Activated CD4-positive, alpha-beta memory T cell treated with anti-CD3 and anti-CD28 coated beads, Interleukin-2, amount 10 ng/mL, durations not matched to agents 7 days and 5 days (primary cell): ENCODE measurements at places on chromosomes 1 and 21.
A peak's percentile ranks its signal among the peaks of the same experiment; 100 is the strongest.

DNA sequence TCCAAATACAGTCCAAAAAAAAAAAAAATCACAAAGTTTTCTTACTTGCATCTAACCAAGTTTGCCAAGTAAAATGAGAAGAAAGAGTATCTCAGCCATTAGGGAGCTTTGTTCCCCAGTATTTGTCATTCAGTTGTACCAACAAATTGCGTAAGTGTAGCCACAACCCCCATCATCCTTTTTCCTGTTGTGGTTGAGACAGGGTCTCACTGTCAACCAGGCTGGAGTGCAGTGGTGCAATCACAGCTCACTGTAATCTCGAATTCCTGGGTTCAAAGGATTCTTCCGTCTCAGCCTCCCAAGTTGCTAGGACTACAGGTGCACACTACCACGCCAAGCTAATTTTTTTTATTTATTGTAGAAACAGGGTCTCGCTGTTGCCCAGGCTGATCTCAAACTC lies 9.5 kb downstream of the STX6 start:
- no peaks in the 10 kb centered on the region for H3K27me3 ChIP-seq
- peaks cover 28% of the 10 kb centered on the region for H3K4me1 ChIP-seq
- no peak overlapping the region for H3K4me3 ChIP-seq
- H3K27ac ChIP-seq: no peak overlapping the region
- H3K36me3 ChIP-seq: peaks cover 21% of the 10 kb centered on the region

DNA sequence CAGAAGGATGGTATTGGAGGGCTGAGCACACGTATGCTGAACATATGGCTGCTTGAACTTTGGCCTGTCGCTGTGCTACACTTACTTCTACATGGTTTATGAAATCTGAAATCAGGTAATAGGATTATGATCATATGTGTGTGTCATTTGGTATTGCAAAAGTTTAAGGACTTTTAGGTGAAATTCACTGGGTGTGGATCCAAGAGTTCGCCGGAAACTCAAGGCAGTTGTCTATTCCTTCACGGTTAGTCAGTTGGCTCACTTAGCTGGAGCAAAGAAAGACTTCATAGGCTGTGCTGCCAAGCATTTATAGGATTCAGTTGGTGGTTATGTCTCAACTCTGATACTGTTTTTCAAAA lies 927 bp downstream of the UAP1 start:
- H3K36me3 ChIP-seq: peaks cover 10% of the 10 kb centered on the region
- peak overlapping the region; percentile 91 for H3K4me3 ChIP-seq
- peak overlapping the region; percentile 57 for H3K27ac ChIP-seq
- peaks cover 30% of the 10 kb centered on the region for H3K4me1 ChIP-seq
- no peaks in the 10 kb centered on the region for H3K27me3 ChIP-seq
- DNase-seq: no peak

GRCh38 chr1:35452106-35452774 lies 105.0 kb downstream of the KIAA0319L start:
- peaks cover 36% of the 10 kb centered on the region for H3K4me1 ChIP-seq
- H3K27me3 ChIP-seq: no peaks in the 10 kb centered on the region
- no peak for DNase-seq
- peak overlapping the region; percentile 32 for H3K27ac ChIP-seq
- no peak overlapping the region for H3K4me3 ChIP-seq

- DNase-seq: no peak
- H3K4me1 ChIP-seq: peaks cover 15% of the 10 kb centered on the region
- H3K4me3 ChIP-seq: peak overlapping the region; percentile 60
- peak overlapping the region; percentile 81 for H3K27ac ChIP-seq
- peaks cover 37% of the 10 kb centered on the region for H3K36me3 ChIP-seq
Observed at GRCh38 chr21:36260802-36261201, 59.2 kb upstream of the MORC3 start.

DNA sequence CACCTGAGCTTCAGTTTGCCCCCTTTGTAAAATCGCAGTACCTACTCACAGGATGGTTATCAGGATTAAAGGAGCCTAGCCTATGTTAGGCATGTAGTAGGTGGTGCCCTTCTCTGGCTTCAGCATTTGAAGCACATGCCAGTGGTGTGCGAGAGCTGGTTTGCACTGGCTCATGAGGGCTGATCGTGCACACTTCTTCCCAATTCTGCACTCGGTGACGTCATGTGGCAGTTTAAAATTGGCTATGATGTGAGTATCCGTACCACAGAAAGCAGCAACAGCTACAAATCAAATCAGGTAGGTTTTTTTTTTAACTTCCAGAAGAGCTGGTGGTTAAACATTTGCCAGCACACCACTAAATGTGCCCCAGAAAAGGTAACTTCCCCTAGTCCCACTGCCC lies 13.5 kb downstream of the FOXO6 start:
- no peaks in the 10 kb centered on the region for H3K36me3 ChIP-seq
- H3K4me3 ChIP-seq: no peak overlapping the region
- peaks cover 18% of the 10 kb centered on the region for H3K27me3 ChIP-seq

- no peak overlapping the region for H3K4me3 ChIP-seq
- H3K27me3 ChIP-seq: no peaks in the 10 kb centered on the region
- peaks cover 25% of the 10 kb centered on the region for H3K36me3 ChIP-seq
- H3K4me1 ChIP-seq: peaks cover 24% of the 10 kb centered on the region
Observed at GRCh38 chr1:121586369-121587229, 401.8 kb downstream of the SRGAP2C start.

GRCh38 chr1:213287987-213288386 lies 236.9 kb downstream of the RPS6KC1 start:
- H3K27ac ChIP-seq: no peak overlapping the region
- no peaks in the 10 kb centered on the region for H3K4me1 ChIP-seq
- no peak for DNase-seq
- H3K4me3 ChIP-seq: no peak overlapping the region
- no peaks in the 10 kb centered on the region for H3K27me3 ChIP-seq

GRCh38 chr21:41536076-41536826 lies 28.3 kb upstream of the TMPRSS2 start:
- no peak overlapping the region for H3K27ac ChIP-seq
- no peak overlapping the region for H3K4me3 ChIP-seq
- H3K36me3 ChIP-seq: no peaks in the 10 kb centered on the region
- no peaks in the 10 kb centered on the region for H3K4me1 ChIP-seq
- no peak for DNase-seq

DNA sequence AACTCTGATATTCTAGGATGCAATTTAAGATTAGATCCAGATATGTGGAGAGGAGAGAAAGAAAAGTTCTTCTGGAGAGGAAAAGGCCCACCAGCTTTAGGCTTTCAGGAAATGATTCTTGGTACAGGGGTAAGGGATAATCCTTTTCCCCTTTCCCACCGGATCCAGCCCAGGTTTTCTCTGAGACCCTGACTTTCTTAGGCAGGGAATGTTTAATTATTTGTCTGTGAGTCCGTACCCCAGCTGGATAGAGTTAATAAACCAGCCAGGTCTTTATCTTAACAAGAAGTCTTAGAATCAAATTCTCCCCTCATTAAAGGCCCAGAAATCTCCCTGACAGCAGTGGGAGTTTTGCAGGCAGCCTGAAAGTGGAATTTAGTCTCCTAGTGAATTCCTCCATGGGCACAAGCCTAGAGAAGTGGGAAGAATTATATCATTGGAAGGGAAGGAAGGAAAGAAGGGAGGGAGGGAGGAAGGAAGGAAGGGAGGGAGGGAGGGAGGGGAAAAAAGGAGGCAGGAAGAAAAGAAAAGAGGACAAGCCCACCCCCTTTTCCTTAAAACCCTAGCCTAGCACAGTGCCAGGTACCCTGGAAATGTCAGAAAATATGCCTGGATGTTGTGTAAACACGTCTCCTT lies 189.0 kb downstream of the PLPP3 start:
- no peaks in the 10 kb centered on the region for H3K36me3 ChIP-seq
- no peak overlapping the region for H3K4me3 ChIP-seq
- no peaks in the 10 kb centered on the region for H3K27me3 ChIP-seq
- no peak overlapping the region for H3K27ac ChIP-seq
- H3K4me1 ChIP-seq: no peaks in the 10 kb centered on the region
- DNase-seq: no peak

DNA sequence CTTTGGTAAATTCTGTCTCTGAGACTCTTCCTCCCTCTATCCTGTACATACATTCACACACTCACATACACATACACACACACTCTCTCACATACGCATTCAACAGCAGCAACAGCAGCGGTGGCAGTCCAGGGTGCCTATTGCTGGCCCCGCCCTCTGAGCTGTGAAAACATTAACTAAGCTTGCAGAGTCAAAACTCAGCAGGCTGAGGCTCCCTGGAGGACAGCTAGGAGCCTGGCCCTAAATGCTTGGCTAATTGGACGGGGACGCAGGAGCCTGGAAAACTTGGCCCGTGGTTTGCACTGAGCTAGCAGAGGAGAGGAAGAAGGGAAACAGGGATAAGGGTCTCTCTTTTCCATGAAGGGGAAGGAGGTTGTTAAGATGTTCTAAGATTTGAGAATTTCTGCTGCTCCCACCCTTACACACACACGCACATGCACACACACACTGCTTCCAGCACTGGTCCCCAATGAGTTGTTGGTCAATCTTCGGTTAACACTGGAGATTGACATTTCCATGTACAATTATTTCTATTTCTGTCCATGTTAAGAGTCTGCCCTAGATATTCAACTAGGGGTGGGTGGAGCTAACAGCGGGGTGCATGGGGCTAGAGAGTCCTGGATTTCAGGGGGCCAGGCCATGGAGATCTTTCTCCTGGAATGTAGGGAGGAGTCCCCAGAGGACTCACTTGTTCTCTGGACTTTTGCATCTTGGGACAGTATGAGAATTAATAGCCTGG lies 94.2 kb downstream of the PLXNA2 start:
- H3K4me1 ChIP-seq: no peaks in the 10 kb centered on the region
- peaks cover 8% of the 10 kb centered on the region for H3K27me3 ChIP-seq
- no peak overlapping the region for H3K4me3 ChIP-seq
- H3K36me3 ChIP-seq: no peaks in the 10 kb centered on the region
- no peak overlapping the region for H3K27ac ChIP-seq

- H3K4me3 ChIP-seq: no peak overlapping the region
- no peaks in the 10 kb centered on the region for H3K27me3 ChIP-seq
- DNase-seq: peak; percentile 33
- peak overlapping the region; percentile 55 for H3K27ac ChIP-seq
- H3K36me3 ChIP-seq: peaks cover 52% of the 10 kb centered on the region
Observed at GRCh38 chr1:214637722-214638458, 34.9 kb downstream of the CENPF start.

- no peaks in the 10 kb centered on the region for H3K36me3 ChIP-seq
- H3K27me3 ChIP-seq: peaks cover 13% of the 10 kb centered on the region
- H3K4me3 ChIP-seq: no peak overlapping the region
- H3K27ac ChIP-seq: no peak overlapping the region
- no peaks in the 10 kb centered on the region for H3K4me1 ChIP-seq
Observed at GRCh38 chr1:101496109-101496508, 259.3 kb downstream of the S1PR1 start.
